ENCODE measurements at places on chromosomes 1 and 21.

GRCh38 chr1:31266547-31266946 is 26.9 kb upstream of the NKAIN1 start:
- no peak for DNase-seq

DNA sequence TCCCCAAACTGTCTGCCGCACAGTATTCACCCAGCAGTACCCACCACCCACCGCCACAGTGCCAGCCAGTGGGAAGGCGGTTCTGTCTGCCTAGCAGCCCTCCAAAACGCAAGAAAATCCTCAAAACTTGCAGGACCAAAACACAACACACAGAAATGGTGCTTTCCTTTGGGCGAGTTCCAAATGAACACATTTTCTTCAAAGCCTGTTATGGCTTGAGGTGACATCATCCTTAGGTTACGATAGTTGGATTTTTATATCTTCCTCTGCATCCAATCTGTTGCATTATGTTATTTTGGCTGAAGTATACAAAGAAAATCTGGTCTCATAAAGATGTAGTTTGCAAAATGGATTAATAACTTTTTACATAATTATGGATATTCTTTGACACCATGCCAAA is 8.4 kb upstream of the SPRR3 start:
- no peak for DNase-seq

DNA sequence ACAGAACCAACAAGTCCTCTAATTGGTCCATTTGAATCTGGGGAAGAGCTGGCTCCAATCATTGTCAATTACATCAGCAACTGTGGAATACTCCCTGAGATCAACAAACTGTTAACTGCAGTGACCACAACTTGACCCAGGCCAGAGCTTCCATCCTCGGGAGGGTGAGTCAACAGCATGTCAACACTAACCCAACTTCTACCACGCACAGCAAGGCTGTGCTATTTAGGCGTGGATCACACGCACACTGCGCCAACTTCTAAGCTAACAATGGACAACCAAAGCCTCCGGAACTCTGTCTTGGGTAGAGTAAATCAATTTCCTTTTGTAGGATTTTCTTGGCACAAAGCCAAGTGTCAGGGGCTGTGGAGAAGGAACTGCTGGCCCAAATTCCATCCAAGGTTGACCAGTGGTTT is 30.4 kb downstream of the APP start:
- DNase-seq = no peak

- no peak for DNase-seq
Observed at GRCh38 chr1:34055818-34056217, 109.2 kb downstream of the CSMD2 start.

DNA sequence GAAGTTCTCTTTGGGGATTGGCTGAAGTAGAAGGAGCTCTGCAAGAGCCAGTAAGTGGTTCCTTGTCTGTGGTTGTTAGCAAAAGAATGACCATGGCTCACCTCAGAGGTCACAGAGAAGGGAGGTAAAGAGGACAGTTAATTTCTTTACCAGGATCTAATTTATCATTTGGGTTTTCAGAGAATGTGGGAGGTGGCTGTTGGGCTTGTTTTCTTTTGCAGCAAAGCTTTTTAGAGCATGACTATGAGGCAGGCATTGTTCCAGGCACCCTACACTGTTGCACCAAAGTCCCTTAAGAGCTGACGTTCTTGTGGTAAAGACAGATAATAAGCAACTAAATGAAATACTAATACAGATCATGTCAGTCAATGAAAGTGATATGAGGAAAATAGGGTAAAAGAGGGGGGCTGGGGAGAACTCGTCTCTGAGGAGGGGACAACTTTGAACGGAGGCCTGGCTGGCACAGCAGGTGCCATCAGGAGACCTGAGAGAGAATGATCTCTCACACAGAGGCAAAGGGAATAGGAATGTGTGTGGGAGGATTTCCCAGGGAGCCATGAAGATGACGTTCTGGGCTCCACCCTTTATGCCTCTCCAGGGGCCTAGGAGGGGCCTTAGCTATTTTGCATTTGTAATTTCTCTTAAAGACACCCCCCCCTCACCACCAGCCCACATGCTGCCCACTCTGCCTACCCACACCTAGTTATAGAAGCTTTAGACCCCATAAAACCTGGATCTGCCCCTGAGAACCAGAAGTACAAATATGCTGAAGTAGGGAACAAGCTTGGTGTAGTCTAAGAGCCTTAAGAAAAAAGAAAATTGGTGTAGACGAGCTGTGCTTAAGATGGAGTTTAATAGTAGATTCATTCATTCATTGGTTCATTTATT is 177.5 kb downstream of the ROR1 start:
- DNase-seq = no peak

- DNase-seq = no peak
Observed at GRCh38 chr21:32336711-32337110, 38.1 kb downstream of the MRAP start.

- no peak for DNase-seq
Observed at GRCh38 chr1:233394860-233395717, 67.6 kb downstream of the MAP3K21 start.

GRCh38 chr1:156797212-156797871 is 19.3 kb downstream of the SH2D2A start:
- DNase-seq = no peak

DNA sequence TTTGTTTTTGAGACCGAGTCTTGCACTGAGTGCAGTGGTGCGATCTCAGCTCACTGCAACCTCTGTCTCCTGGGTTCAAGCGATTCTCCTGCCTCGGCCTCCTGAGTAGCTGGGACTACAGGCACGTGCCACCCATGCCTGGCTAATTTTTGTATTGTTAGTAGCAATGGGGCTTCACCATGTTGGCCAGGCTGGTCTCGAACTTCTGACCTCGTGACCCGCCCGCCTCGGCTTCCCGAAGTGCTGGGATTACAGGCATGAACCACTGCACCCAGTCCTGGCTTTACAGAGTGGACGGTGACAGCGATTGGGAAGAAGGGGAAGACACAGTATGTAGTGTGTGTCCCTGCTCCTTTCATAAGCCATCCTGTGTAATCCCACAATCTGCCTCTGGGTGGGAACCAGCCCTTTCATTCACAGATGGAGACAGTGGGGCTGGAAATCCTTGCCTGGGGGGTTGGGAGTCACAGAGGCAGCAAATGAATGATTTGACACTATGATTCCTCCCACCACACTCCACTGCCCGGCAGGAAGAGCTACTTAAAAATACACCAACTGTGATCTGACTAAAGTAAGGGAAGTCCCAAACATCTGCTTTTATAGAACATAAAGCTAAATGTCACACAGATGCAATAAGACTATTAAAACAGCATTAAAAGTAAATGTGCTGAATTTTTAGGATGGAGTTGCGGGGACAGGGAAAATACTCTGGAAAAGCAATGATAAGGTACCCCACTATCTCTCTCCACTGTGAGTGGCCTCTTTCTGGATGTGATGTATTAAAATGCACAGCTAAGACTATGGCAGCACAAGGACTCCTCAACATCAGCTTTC is 4.5 kb downstream of the PARP1 start:
- no peak for DNase-seq

DNA sequence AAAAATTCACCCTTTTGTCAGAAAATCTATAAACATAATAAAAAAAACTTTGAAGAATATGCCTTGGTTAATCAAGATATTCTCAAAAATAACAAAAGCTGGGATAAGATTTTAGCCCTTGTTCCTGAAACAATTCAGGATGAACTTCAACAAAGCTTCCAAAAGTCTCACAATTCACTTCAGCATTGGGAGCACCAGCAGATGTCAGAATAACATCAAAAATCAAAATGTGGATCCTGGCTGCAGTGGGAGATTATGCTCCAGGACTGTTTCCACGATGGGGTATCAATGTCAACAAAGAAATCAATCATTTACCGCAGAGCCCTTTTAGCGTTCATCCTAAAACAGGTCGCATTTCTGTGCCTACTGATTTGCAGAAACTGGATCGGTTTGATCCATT is 35.2 kb downstream of the ZNF670 start:
- no peak for DNase-seq

DNA sequence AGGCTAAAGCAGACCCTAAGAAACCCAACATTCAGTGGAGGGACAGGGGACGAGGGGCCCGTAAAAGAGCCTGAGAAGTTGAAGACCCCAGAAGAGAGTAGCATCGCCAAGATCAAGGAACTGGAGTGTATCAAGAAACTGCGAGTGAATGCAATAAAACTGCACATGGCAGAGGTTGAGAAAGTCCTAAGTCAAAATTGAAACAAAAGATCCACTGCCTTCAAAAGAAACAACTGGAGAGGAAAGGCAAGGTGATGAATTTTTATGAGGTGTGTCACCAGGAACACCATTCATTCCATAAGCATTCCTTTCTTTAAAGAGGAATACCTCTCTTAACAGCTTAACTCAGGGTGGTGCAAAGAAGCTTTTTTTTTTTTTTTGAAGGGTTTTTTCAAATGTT is 38.3 kb upstream of the ADORA3 start:
- no peak for DNase-seq

DNA sequence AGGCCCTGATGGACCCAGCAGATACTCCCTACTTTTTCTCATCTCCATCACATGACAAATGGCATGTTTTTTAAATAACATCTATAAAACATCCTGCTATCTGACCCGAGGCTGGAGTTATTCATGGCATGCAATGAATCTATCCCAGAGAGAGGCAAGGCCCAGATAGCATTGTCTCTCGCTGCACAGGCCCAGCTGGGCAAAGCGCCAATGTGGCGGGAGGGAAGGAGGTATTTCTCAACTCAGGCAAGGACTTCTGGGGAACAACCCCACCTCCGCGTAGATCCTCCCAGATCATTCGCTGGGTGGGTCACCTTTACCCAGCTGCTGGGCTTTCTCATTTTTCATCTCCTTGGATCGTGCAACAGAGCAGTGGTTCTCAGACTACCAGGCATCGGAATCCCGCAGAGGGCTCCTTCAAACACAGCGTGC is 59.8 kb downstream of the ERG start:
- DNase-seq = no peak

GRCh38 chr1:7043191-7043549 is 257.9 kb downstream of the CAMTA1 start:
- no peak for DNase-seq

DNA sequence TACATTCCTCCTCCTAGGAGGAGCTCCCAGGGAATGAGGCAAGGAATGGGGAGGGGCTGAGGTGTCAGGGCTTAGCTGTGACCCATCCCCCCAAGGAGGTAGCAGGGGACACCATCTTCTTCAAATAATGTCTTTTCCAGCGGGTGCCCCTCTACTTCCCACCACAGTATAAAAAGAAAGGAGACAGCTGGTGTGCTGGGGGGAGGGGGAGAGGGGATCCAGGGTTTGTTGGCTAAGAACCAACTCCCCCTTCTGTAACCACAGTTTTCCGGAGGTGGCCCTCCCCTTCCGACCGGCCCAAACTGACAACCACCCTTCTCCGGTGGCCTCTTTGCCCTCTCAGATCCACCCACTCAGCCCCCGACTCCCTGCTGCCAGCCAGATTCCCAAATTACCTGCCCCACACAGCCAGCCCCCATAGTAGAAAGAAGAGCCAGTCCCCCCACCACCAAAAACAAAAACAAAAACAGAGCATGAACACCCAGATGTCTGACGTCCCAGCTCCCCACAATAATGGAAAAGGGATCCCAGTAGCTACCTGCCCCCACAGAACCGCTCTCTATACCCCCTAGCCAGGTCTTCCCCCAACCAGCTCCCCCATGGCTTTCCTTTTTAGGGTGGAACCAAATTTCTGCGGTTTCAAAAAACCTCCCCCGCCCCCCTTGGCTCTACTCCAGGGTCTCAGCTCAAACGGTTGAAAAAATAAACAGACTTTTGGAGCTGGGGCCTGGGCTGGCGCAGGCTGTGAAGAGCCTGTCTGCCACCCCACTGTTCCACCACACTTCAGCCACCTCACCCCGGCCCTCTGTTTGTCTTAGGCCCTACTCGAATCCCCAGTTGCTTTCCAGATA is 2.1 kb downstream of the ARHGEF2 start:
- DNase-seq = peak; percentile 86

DNA sequence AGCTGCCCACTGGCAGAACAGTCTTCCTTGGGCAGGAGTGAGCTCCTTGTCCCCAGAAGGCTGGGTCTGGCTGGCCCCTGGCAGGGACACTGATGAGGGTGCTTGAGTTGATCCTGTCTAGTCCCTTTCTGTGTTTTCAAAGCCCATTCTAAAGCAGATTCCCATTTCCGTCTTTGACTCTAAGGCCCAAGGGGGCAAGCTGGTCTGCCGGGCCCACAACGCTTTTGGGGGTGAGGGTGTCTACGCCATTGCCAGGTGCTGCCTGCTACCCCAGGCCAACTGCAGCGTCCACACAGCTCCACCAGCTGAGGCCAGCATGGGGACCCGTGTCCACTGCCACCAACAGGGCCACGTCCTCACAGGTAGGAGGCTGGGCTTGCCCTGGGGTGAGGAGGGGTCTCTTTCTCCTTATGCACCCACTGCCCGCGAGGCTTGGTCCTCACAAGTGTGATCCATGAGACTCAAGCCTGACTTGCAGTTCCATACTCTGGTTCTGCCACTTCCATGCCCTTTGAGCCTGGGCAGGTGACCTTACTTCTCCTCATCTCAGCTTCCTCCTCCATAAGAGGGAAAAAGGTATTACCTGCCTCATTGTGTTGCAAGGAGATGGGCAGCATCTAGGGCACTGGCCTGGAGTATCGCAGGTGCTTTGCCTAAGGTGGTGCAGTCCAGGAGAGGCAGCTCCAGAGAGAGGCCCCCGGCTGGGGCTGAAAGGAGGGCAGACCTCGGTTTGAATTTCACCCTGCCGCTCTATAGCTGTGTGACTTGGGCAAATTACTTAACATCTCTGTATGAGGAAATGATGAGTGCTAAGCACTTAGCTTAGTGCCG is 20.2 kb downstream of the PCSK9 start:
- DNase-seq = no peak

DNA sequence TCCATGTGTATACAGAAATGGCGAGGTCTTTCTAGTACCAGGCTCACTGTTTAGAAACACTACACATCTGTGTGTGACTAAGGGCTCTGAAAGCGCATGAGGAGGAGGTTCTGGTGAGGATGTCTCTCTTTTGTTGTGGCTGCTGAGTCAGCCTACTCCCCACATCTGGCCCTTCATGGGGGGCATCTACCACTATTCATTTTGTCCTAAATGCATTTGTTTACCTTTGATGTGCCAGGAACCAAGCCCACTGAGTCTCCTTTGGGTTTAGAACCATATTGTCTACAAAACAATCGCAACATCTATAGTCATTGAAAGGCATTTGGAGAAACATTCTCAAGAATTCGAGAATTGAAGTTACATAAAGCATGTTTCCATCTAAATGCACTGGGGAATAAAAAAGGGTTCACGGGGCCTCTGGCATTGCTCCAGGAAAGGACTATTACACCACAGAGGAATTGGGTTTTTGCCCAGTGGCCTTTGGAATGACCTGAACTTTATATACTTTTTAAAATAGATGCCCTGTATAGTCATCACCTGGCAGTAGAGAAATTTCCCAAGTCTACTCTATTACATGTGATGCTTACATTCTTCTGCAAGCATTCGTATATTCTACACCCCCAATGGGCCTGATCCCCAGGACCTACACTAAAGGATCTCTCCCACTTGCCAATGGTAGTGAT is 35.1 kb upstream of the ADORA3 start:
- DNase-seq = no peak

DNA sequence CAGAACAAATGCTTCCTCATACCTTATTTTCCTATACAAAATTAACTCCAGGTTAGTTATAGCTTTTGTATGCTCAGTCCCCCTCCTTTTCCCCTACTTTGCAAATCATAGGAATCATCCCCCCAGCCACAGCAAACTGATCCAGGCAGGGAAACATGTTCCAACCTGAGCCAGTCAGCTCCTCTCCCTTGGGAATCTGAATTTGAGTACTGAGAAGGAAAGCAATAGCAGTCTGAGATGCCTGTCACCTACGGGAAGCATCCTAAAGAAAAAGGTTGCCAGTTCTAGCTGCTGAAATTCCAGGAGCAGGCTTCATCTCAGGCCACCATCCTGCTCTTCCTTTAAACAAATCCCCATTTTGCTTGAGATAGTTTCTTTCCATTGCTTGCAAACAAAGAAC is 6.9 kb downstream of the ADSS2 start:
- DNase-seq = no peak
